ENCODE measurements at places on chromosomes 4 and X.

GRCh38 chr4:106316773-106317409, 541 bp downstream of the AIMP1 start:
- no peak for DNase-seq

- DNase-seq = no peak
These were observed 77.2 kb downstream of the ANKRD50 start for GRCh38 chr4:124635331-124635730.

DNA sequence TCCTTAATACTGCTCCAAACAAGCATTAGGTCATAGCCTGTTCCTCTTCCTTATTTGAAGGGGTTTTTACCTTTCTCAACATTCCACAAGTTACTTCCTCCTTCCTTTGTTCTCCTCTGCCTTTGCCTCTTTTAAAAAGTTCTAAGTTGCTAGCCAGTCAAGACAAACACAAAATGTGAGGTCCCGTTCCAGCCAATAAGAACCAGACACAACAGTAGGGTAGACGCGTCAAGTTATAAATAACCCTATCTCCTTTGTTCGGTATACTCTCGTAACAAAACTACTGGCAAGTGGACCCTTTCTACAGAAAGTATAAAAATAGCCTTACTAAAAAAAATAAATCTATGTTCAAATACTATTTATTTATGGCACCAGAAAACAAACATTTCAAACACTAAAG, 6.3 kb upstream of the ACE2 start:
- no peak for DNase-seq

DNA sequence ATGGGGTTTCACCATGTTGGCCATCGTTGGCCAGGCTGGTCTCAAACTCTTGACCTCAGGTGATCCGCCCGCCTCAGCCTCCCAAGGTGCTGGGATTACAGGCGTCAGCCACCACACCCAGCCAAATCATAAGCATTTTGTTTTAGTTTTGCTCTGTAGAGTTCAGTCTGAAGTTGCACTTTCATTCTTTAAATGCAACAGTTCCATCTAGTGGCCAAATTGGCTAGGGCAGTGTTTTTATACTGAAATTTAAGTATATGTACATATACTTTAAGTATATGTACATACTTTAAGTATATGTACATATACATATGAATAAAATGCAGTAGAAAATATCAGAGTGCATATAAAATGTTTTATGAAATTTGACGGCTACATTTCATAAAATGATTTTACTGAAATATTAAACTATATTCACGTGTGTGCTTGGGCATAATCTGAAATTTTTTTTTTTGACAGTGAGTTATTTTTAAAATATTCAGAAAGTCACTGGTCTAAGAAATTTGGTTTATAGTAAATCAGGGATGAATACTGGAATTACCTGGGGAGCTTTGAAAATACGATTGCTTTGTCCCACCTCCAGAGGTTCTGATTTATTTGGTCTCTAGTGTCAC, 145.5 kb downstream of the NWD2 start:
- DNase-seq = no peak

DNA sequence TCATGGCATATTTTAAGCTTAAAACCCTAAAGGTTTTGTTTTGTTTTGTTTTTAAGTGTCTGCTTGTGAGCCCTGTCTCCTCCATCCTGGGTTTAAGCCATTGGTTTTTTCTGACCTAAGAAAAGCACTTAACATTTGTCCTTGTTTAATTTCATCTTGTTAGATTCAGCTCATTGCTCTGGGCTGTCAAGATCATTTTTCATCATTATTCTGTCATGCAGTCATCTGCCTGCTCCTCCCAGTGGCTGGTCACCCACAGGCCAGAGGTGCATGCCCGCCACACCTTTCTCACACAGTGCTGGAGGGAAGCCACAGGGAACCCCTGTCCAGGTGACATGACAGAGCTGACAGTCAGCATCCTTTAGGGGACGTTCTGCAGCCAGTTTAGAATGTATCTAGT, 11.7 kb upstream of the REELD1 start:
- DNase-seq = no peak
